Activated naive CD8-positive, alpha-beta T cell treated with anti-CD3 and anti-CD28 coated beads for 36 hours (primary cell): ENCODE measurements at places on chromosomes 1 and 21. TPM values are rescaled to one million over a fixed set of nuclear protein-coding genes. Genes with fewer than 3 reads are reported as not detected.

DNA sequence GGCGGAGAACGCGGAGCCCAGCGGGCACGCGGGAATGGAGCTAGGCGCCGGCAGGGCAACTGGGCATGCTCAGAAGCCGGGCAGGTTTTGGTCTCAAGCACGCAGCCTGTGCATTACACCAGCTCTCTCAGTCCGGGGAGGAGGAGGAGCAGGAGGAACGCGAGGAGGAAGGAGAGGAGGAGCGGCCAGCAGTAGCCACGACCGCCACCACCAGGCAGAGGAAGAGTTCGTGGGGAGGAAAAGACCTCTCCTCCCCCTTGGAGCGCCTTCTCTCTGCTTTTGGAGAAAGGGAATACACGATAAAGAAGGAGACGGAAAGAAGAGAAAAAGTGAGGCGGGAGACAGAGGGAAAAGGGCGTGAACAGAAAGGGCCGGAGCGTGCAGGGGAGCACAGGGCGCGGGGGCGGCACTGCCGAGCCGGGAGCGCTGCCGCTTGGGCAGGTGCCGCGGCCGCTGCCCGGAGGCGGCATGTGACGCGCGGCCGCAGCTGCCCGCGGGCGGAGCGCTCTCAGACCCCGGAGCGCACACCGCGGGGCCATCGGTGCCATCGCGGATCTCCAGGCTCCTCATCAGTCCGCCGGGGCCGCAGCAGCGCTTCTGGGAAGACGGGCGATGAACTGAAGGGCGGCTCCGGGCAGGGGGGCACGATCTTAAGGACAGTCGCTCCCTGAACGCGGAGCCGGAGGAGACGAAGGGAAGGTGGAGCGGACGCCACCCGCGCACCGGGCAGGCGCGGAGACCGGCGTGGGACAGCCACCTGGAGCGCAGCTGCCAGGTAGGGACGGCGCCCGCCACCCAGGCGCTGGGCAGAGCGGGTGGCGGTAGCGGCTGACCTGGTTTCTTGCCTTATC is at the start of gene CHRM3:
Gene CHRM3, plus strand, starts transcription at position 116 of the 851 bp plus-strand sequence. CDS start 520,884 bp downstream, outside the sequence.
- peaks cover 79% of the 10 kb centered on the region for H3K27me3 ChIP-seq
- peak; percentile 22 for DNase-seq
- no peak within 1 kb of the TSS for H3K27ac ChIP-seq
- no peaks in the 10 kb centered on the region for H3K36me3 ChIP-seq

DNA sequence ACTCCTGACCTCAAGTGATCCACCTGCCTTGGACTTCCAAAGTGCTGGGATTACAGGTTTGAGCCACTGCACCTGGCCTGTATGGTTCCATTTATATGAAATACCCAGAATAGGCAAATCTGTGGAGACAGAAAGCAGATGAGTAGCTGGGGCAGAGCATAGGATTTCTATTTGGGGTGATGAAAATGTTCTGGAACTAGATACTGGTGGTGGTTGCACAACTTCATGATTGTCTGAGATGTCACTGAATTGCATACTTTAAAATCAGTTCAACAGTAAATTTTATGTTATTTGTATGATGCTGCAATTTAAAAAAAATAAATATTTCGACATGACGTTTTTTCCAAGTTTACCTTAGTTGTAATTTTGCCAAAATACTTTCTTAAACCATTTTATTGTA is 23.9 kb downstream of the ITSN1 start:
- H3K4me1 ChIP-seq = no peaks in the 10 kb centered on the region
- no peaks in the 10 kb centered on the region for H3K36me3 ChIP-seq
- DNase-seq = no peak
- H3K27ac ChIP-seq = no peak overlapping the region
- no peak overlapping the region for H3K4me3 ChIP-seq

GRCh38 chr21:17925899-17926298 is 106.7 kb upstream of the C21orf91 start:
- DNase-seq = no peak
- no peaks in the 10 kb centered on the region for H3K36me3 ChIP-seq
- no peak overlapping the region for H3K4me3 ChIP-seq
- H3K27me3 ChIP-seq = peaks cover 5% of the 10 kb centered on the region
- no peaks in the 10 kb centered on the region for H3K4me1 ChIP-seq

GRCh38 chr1:162694911-162695310 is 62.6 kb downstream of the DDR2 start:
- H3K27me3 ChIP-seq = peaks cover 13% of the 10 kb centered on the region
- H3K4me3 ChIP-seq = no peak overlapping the region
- no peaks in the 10 kb centered on the region for H3K4me1 ChIP-seq
- H3K36me3 ChIP-seq = no peaks in the 10 kb centered on the region

GRCh38 chr1:30200161-30200560 is 523.2 kb downstream of the MATN1 start:
- no peaks in the 10 kb centered on the region for H3K36me3 ChIP-seq
- no peaks in the 10 kb centered on the region for H3K4me1 ChIP-seq
- no peak overlapping the region for H3K4me3 ChIP-seq
- no peak overlapping the region for H3K27ac ChIP-seq

DNA sequence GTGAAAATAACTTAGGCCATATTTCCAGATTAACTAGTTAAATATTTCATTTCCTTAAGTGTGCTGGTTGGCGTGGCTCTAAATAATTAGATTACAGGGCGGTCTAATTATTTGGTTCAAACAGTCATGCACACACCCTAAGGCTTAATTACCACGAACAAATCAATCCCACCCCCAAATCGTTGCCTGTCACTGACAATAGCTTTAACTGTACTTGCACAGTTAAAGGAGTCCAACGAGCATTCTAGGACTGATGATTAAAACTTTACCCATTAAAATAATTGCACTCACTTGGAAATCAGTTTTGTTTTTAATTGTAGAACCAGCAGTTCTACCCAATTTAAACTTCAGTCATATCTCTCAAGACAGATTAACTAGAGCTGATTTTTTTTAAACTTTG is 1.5 kb upstream of the POU2F1 start:
- H3K36me3 ChIP-seq = peaks cover 1% of the 10 kb centered on the region
- peaks cover 26% of the 10 kb centered on the region for H3K4me1 ChIP-seq
- no peak for DNase-seq
- peak overlapping the region; percentile 86 for H3K4me3 ChIP-seq

DNA sequence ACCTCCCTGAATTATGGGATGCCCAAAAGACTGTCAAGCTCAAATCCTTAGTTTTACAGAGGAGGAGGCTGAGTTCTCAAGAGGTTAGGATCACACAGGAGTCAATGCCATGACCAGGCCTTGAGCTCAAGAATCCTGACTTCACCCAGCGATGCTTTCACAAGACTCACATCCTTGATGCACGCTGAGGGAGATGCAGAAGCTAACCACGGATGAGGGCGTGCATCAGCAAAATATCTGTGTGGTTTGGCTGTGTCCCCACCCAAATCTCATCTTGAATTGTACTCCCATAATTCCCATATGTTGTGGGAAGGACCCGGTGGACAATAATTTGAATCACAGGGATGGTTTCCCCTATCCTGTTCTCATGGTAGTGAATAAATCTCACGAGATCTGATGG is 133.2 kb downstream of the KCNJ6 start:
- no peaks in the 10 kb centered on the region for H3K4me1 ChIP-seq
- no peaks in the 10 kb centered on the region for H3K36me3 ChIP-seq
- DNase-seq = no peak
- H3K4me3 ChIP-seq = no peak overlapping the region

GRCh38 chr1:165841582-165842017 is 14.2 kb downstream of the UCK2 start:
- peaks cover 33% of the 10 kb centered on the region for H3K36me3 ChIP-seq
- H3K27ac ChIP-seq = no peak overlapping the region
- H3K4me1 ChIP-seq = peaks cover 32% of the 10 kb centered on the region
- DNase-seq = no peak
- H3K27me3 ChIP-seq = no peaks in the 10 kb centered on the region

DNA sequence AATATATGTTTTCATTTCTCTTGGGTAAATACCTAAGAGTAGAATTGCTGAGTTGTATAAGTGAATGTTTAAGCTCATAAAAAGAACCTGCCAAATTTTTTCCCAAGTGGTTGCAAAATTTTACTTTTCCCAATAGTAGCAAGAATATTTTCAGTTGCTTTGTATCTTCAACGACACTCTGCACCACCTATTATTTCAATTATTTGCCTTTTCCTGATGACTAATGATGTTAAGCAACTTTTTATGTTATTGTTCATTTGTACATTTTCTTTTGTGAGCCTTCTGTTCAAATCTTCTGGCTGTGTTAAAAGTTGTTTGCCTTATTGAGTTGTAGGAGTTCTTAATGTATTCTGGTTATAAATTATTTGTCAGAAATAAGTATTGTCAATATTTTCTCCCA is 299.1 kb upstream of the NRIP1 start:
- H3K27me3 ChIP-seq = no peaks in the 10 kb centered on the region
- no peaks in the 10 kb centered on the region for H3K4me1 ChIP-seq
- no peak overlapping the region for H3K4me3 ChIP-seq
- no peaks in the 10 kb centered on the region for H3K36me3 ChIP-seq
- no peak for DNase-seq

DNA sequence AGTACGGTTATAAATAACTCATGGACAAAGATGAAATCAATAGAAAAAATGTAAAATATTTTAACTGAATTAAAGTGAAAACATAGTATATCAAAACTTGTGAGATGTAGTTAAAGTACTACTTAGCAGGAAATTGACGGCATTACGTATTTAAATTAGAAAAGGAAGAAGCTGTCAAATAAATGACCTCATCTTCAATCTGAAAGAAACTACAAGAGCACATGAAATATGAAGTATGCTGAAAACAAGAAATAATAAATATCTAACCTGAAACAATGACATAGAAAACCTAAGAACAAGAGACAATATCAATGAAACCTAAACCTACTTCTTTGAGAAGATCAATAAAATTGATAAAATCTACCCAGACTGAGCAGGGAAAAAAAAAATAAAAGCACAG is 122.2 kb upstream of the PDE4B start:
- H3K27ac ChIP-seq = no peak overlapping the region
- DNase-seq = no peak
- H3K4me1 ChIP-seq = no peaks in the 10 kb centered on the region
- no peak overlapping the region for H3K4me3 ChIP-seq
- H3K27me3 ChIP-seq = peaks cover 21% of the 10 kb centered on the region

- H3K27ac ChIP-seq = no peak overlapping the region
- no peaks in the 10 kb centered on the region for H3K27me3 ChIP-seq
- no peak overlapping the region for H3K4me3 ChIP-seq
- H3K4me1 ChIP-seq = no peaks in the 10 kb centered on the region
These were observed 28.7 kb downstream of the HYI start for GRCh38 chr1:43425045-43425444.

DNA sequence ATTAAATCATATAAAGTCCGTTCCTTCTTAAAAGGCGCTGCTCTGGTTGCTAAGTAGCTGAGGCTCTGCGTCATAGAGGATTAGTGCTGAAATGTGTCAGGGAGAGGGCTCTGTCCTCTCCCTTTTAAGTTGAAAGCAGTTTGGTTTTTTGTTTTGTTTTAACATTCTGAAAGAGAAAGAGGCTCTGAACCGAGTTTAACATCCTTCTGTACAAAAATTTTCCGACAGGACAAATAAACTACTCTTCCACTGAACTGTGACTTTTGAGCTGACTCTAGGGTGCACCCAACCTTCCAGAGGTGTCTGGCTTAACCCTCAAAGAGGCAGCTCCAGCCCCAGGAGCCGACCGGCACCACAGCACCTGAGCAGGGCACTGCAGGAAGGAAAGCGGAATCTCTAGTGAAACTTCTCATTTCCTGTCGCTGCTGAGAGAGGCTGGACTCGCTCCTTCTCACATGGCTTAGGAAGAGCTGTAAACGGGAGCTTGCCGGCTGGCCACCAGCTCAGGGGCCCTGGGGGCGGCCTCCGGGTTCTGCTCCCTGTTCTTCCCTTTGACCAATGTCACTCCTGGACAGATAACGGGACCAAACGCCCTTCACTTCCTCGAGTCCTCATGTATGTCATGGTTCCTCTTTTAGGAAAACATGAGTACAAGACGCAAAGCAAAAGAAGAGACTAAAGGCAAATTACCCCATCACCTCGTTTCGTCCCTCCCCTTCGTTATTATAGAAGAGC is 1.2 kb downstream of the VAV3 start:
- H3K27ac ChIP-seq = peak overlapping the region; percentile 98
- peaks cover 7% of the 10 kb centered on the region for H3K36me3 ChIP-seq
- H3K27me3 ChIP-seq = no peaks in the 10 kb centered on the region
- DNase-seq = peak; percentile 62
- H3K4me1 ChIP-seq = peaks cover 33% of the 10 kb centered on the region

GRCh38 chr1:220692436-220693228 is 2.5 kb downstream of the C1orf115 start:
- H3K27me3 ChIP-seq = peaks cover 26% of the 10 kb centered on the region
- no peak overlapping the region for H3K27ac ChIP-seq
- no peaks in the 10 kb centered on the region for H3K36me3 ChIP-seq
- DNase-seq = no peak
- no peak overlapping the region for H3K4me3 ChIP-seq

- H3K4me3 ChIP-seq = peak overlapping the region; percentile 63
- no peak overlapping the region for H3K27ac ChIP-seq
- peaks cover 10% of the 10 kb centered on the region for H3K4me1 ChIP-seq
These were observed 22.7 kb upstream of the ARF1 start for GRCh38 chr1:228059634-228060457.

The PKLR gene
- total RNA-seq = not detected

The CACNA1S gene
- total RNA-seq = not detected

The RCAN1 gene
- 13.2 TPM for total RNA-seq

The ZFYVE9 gene
- total RNA-seq = 6.1 TPM
